Amygdala (tissue), 56 donors: ENCODE measurements at places on chromosomes 2 and 18.

DNA sequence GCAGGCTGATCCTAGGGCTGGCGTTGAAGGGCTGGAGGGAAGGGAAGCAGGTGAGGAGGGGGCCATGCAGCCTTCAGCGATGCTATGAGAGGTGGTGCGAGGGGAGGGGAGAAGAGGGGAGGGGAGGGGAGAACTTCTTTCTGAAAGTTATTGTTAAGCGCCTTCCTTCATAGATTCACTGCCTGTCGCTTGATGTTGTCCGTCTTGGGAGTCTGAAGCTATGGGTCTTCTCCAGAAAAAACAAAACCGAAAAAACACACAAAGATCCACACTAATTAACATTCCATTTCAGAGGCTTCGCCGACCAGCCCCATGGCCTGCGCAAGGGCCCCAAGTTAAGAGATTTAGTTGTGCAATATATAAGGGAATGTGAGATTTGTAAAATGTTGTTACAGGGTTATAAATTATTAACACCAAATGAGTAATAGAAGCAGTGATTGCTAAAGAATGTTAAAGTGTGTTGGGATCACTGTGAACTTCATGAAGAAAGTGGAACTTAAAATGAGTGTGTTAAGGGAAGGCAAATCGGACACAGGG lies 758 bp downstream of the CFAP221 start:
- no peak for DNase-seq

- no peak for DNase-seq
These were observed 486.7 kb downstream of the EPHA4 start for GRCh38 chr2:221085341-221085900.

DNA sequence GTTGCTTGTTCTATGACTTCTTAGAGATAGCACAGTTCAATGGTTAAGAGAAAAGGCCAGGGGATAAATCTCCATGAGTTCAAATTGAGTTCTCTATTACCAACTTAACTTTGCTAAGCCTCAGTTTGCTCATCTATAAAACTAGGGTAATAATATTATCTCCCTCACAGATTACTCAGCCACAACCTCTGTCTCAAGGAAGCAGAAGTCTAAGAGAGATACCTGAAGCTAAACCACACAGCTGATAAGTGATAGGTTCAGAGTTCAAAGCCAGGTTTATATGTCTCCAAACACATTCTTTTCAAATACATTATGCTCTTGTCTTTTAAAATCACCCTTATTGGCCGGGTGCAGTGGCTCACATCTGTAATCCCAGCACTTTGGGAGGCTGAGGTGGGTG lies 287.7 kb downstream of the NBAS start:
- DNase-seq, result no peak

GRCh38 chr2:19677825-19678518 lies 223.8 kb downstream of the TTC32 start:
- no peak for DNase-seq

GRCh38 chr18:13357289-13357688 lies 138.7 kb downstream of the LDLRAD4 start:
- DNase-seq, result no peak

DNA sequence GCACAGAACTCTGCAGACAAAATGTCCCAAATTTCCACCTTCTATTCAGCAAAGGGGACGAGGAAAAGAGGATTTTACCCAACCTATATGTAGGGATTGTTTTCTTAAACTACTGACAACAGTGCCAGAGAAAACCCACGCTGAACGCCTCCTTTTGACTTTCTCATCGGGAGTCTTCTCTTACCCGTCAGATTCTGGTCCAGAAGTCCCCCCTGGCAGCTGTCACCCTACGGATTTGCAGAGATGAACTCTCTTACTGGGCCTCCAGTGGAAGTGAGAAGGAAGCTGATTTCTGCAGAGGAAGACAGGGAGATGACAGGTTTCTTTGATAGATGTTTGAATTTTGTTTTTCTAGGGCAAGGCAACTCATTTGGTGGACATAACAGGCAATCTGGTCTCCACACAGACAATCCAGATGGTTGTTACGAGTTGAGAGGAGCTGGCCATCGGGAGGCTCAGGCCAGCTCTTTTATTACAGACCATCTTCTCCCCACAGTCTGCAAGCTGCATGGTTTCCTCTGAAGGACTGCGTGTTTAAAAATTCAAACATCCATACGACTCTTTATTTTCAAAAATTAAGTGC lies 804.3 kb downstream of the RNF144A start:
- DNase-seq, result no peak
